ENCODE measurements at places on chromosomes 12 and 14. TPM values are rescaled to one million over a fixed set of nuclear protein-coding genes. Genes with fewer than 3 reads are reported as not detected.
A peak's percentile ranks its signal among the peaks of the same experiment; 100 is the strongest.

The RFX4 gene
- total RNA-seq, result not detected

The AJUBA gene
- total RNA-seq, result 19.1 TPM

The GPRC5D gene
- total RNA-seq, result not detected

The NPFF gene
- total RNA-seq, result 0.68 TPM

The TAS2R31 gene
- total RNA-seq, result 3.4 TPM

The HHIPL1 gene
- total RNA-seq, result 3.4 TPM

The LGALS3 gene
- 260 TPM for total RNA-seq

The HSPB8 gene
- total RNA-seq, result 46.6 TPM

The ETFBKMT gene
- total RNA-seq, result 5.5 TPM

The ITGA7 gene
- 25.9 TPM for total RNA-seq

The MVK gene
- total RNA-seq, result 18.6 TPM

The C3AR1 gene
- 17.6 TPM for total RNA-seq

DNA sequence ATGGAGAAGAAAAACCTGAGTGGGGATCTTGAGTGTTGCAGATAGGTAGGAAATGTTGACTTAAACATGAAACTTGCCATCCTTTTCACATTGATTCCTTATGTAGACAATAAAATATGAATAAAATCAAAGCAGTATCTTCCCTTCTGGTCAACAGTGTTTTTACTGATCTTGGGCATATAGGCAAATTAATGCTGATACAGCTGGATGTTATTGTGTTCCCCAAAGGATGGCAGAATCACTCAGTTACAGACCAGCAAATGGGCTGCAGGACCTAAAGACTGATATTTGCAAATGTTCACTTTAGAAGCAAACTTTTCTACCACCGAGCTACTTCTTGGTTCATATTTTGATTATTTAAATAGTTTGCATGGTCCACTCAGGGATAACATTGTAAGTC is 33.9 kb downstream of the MTHFD1 start:
- H3K4me1 ChIP-seq, result no peaks in the 10 kb centered on the region
- no peak overlapping the region for H3K27ac ChIP-seq
- no peak for DNase-seq
- no peaks in the 10 kb centered on the region for H3K27me3 ChIP-seq
- no peak overlapping the region for H3K4me3 ChIP-seq

GRCh38 chr14:67482231-67483164 is 6.0 kb downstream of the TMEM229B start:
- no peak overlapping the region for H3K4me3 ChIP-seq
- H3K27ac ChIP-seq, result no peak overlapping the region
- no peak for DNase-seq
- no peaks in the 10 kb centered on the region for H3K36me3 ChIP-seq
- H3K27me3 ChIP-seq, result no peaks in the 10 kb centered on the region

DNA sequence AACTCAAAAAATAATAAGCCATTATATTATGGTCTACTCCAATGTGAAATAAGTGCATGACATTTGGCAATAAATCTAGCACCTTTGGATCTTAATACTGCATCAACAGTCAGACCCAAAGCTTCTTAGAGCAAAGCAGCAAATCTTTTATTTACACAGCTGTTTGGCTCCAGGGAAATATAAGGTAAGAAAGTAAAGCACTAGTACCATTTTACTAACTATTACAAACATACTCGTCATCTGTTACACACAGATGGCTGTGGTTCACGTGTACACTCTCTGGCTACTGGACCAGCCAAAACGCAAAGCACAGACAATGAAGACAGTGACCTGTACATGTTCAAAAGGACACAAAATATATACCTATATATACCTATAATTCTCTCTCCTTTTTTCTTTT is 2.8 kb downstream of the FGD6 start:
- H3K4me1 ChIP-seq, result peaks cover 3% of the 10 kb centered on the region
- no peaks in the 10 kb centered on the region for H3K27me3 ChIP-seq
- no peak overlapping the region for H3K27ac ChIP-seq
- no peaks in the 10 kb centered on the region for H3K36me3 ChIP-seq
- DNase-seq, result no peak
- no peak overlapping the region for H3K4me3 ChIP-seq

DNA sequence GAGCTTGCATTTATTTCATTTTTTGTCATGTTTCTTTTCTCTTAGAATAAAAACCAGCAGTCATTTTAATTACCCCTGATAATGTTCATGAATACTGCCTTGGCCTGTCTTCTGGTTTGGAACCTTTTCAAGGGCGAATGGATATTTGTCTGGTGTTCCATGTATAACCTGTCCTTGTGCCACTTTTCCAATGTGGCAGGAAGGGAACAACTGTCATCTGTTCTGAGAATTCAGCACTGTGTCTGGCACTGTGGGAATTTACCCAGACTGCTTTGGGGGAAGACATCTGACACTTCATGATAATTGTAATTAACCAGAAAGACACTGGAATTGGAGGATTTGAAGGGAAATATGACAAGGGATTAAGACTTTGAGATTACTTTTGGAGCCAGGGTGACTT is 352.8 kb downstream of the APAF1 start:
- no peaks in the 10 kb centered on the region for H3K36me3 ChIP-seq
- H3K27ac ChIP-seq, result no peak overlapping the region
- H3K27me3 ChIP-seq, result no peaks in the 10 kb centered on the region
- DNase-seq, result no peak
- H3K4me3 ChIP-seq, result no peak overlapping the region

DNA sequence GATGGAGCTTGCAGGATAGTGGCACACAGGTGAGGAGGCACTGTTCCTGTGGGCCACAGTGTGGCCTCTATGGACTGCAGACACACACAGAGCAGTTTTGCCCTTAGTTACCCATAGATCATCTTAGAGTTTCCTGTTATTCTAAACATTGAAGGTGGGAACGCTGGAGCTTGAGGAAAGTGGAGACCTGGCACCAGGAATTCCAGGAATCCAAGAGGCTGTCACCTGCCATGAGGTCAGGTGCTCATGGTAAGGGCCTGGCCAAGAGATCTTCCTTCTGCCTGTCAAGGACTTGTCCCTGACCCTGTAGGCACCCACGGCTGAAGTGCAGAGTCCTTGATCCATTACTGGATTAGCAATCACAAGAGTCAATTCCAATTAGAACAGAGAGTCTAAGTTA is 65.2 kb upstream of the ACTN1 start:
- H3K27me3 ChIP-seq, result no peaks in the 10 kb centered on the region
- no peaks in the 10 kb centered on the region for H3K36me3 ChIP-seq
- peak overlapping the region; percentile 63 for H3K27ac ChIP-seq
- H3K4me1 ChIP-seq, result peaks cover 39% of the 10 kb centered on the region

GRCh38 chr14:71613168-71613567 is 319.1 kb upstream of the RGS6 start:
- H3K27ac ChIP-seq, result no peak overlapping the region
- H3K4me1 ChIP-seq, result no peaks in the 10 kb centered on the region
- H3K36me3 ChIP-seq, result no peaks in the 10 kb centered on the region
- H3K27me3 ChIP-seq, result no peaks in the 10 kb centered on the region
- no peak for DNase-seq

GRCh38 chr12:129659961-129660622 is 243.7 kb downstream of the TMEM132D start:
- no peak for DNase-seq
- H3K27me3 ChIP-seq, result no peaks in the 10 kb centered on the region
- no peaks in the 10 kb centered on the region for H3K4me1 ChIP-seq

- H3K27me3 ChIP-seq, result no peaks in the 10 kb centered on the region
- H3K27ac ChIP-seq, result no peak overlapping the region
- DNase-seq, result no peak
- no peak overlapping the region for H3K4me3 ChIP-seq
Measured at GRCh38 chr12:79961411-79961810, 26.5 kb upstream of the PPP1R12A start.

DNA sequence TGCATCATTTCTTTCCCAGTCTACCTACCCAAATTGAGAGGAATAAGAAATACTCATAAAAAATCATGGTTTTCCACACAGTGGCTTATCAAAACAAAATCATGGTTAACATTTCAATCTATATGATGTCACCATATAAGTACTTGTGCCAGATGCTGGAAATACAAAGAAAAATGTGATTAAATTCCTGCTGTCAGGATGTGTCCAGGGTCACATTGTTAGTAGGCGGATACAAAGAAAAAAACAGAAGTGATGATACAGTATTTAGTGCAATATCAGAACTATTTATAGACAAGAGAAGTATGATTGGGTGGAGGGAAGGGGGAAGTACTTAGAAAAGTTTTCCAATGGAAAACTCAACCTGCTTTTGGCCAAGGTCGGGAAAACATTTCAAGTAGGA is 47.0 kb upstream of the OR6J1 start:
- no peaks in the 10 kb centered on the region for H3K4me1 ChIP-seq
- H3K27ac ChIP-seq, result no peak overlapping the region
- no peaks in the 10 kb centered on the region for H3K36me3 ChIP-seq

GRCh38 chr12:119208626-119209061 is 29.9 kb downstream of the HSPB8 start:
- H3K27me3 ChIP-seq, result no peaks in the 10 kb centered on the region
- no peak for DNase-seq
- no peak overlapping the region for H3K27ac ChIP-seq
- no peak overlapping the region for H3K4me3 ChIP-seq

GRCh38 chr12:94208622-94208966 is 60.2 kb downstream of the PLXNC1 start:
- DNase-seq, result no peak
- no peaks in the 10 kb centered on the region for H3K27me3 ChIP-seq
- H3K4me1 ChIP-seq, result peaks cover 20% of the 10 kb centered on the region
- no peaks in the 10 kb centered on the region for H3K36me3 ChIP-seq
- peak overlapping the region; percentile 73 for H3K27ac ChIP-seq

DNA sequence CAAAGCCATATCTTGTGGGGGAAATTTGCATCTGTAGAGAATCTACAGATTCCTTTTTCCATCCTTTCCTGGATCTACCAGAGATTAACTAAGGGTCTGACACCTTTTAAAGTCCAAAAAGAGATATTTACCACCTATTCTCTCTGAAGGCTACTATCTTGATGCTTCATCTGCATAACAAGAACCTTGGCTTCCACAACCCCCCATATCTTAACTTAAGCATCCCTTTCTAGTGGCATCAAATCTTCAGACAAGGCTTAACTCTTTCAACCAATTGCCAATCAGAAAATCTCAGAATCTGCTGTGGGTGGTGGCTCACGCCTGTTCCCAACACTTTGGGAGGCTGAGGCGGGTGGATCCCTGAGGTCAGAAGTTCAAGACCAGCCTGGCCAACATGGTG is 74.3 kb upstream of the FICD start:
- no peak overlapping the region for H3K27ac ChIP-seq
- H3K4me1 ChIP-seq, result no peaks in the 10 kb centered on the region
- no peak for DNase-seq
- H3K27me3 ChIP-seq, result no peaks in the 10 kb centered on the region
- no peaks in the 10 kb centered on the region for H3K36me3 ChIP-seq

DNA sequence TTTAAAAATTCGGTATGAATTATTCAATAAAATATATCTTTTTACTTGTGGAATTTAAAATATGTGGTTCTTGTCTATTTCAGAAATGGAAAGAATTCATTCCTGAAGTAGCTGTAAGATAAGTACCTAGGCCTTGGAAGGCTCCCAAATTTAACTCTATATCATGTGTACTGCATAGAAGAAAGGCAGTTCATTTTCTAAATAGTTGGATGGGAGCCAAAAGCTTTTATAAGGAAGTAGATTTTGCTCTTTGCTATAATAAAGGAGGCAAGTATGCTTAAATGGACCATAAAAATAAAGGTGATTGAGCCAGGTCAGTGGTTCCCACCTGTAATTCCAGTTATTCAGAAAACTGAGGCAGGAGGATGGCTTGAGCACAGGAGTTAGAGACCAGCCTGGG is 187.5 kb downstream of the ATXN7L3B start:
- DNase-seq, result no peak
- H3K4me1 ChIP-seq, result no peaks in the 10 kb centered on the region
- H3K27ac ChIP-seq, result no peak overlapping the region
- no peaks in the 10 kb centered on the region for H3K27me3 ChIP-seq
- H3K4me3 ChIP-seq, result no peak overlapping the region

DNA sequence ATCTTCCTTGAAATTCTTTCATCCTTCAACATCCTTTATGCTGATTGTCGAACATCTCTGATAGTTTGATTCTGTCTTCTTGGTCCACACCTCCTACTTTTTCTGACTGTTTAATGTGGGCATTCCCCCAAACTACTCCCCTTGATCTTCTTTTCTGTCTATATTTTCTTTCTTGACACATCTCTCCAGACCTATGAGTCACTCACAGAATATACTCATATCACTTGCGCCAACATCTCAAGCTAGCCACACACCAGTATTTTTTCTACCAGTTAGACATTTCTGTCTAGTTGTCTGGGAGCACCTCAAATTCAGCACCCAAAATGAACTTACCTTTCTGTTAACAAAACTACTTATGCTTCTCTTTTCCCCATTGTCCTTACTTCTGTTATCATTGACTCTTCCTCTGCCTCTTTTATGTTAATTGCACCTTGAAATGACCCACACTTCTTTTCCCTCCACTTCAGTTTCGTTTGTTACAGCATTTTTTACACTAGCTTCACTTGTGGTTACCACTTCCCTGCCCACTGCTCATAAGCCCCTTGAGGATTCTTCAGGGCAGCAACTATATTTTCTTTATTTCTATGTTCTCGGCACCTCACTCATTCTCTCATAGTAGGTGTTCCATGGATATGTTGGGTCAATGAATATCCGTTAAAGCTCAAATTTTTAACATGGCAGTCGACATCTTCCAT is 33.5 kb downstream of the TSHR start:
- no peaks in the 10 kb centered on the region for H3K27me3 ChIP-seq
- no peak overlapping the region for H3K4me3 ChIP-seq
- no peak for DNase-seq
- H3K27ac ChIP-seq, result no peak overlapping the region
- H3K4me1 ChIP-seq, result no peaks in the 10 kb centered on the region

DNA sequence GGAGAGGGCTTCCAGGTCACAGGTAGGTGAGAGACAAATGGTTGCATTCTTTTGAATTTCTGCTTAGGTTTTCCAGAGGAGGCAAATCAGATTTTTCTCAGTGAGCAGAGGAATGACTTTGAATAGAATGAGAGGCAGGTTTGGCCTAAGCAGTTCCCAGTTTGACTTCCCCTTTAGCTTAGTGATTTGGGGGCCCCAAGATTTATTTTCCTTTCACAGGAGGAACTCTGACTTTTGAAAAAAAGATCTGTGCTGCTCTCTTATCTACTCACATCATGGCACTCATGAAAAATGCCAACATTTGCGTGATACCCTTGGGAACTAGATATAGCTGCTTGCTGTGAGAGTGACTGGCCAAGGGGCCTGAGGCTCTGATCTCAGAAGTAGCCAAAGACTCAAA is 58.0 kb upstream of the EVL start:
- no peak overlapping the region for H3K27ac ChIP-seq
- H3K4me1 ChIP-seq, result no peaks in the 10 kb centered on the region
- H3K4me3 ChIP-seq, result no peak overlapping the region
- no peak for DNase-seq

GRCh38 chr14:44699391-44699790 is 192.3 kb upstream of the FSCB start:
- DNase-seq, result no peak
- no peaks in the 10 kb centered on the region for H3K4me1 ChIP-seq
- H3K27me3 ChIP-seq, result no peaks in the 10 kb centered on the region
- H3K4me3 ChIP-seq, result no peak overlapping the region
- H3K36me3 ChIP-seq, result no peaks in the 10 kb centered on the region

DNA sequence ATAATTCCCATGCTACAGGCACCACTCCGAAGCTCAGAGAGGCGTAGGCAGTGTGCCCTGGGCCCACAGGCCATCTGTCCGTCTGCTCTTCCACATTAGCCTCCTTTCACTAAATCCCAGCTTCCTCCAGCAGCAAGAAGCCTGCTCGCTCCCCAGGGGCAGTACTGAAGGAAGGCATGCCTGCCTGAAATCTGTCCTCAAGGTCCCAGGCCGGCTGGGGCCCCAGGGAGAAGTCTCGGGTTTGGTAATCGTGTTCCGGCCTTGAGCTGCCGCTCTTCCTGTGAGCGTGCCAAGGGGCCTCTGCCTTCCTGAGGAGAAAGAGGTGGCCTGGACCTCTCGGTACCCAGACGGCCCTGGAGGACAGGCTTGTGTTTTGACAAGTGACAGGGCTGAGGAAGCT is 15.2 kb upstream of the DLK1 start:
- H3K27me3 ChIP-seq, result no peaks in the 10 kb centered on the region
- no peak overlapping the region for H3K4me3 ChIP-seq
- H3K36me3 ChIP-seq, result no peaks in the 10 kb centered on the region
- peak; percentile 74 for DNase-seq
- H3K4me1 ChIP-seq, result peaks cover 23% of the 10 kb centered on the region

All from ovary (tissue), 10 donors.